ENCODE measurements at places on chromosomes 16 and 17.

GRCh38 chr16:13529193-13529982 lies 390.6 kb upstream of the ERCC4 start:
- DNase-seq, result no peak

GRCh38 chr16:986411-986810 lies 4.8 kb downstream of the SOX8 start:
- DNase-seq, result no peak

DNA sequence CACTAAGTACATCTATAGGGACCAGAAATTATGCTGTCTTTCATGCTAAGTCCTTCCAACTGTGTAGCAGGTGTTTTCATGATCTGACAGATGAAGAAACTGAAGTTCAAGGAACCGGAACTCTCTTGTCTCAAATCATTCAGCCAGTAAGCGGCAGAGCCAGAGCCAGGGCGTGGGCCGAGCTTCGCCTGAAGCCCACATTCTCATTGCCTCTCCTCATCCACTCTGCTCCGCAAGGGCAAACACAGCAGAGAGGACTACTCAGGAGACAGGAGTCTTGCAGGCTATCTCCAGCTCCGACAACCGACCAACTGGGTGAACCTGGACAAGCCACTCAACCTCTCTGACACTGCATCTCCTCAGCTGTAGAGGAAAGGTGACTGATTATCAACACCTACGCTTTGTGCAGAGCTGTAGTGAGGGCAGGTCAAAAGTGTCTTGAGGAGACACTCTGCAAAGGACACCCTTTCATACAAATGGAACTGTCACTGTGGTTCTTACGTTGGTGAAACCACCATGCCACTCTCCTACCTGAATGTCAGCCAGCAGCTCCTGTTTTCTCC lies 72.9 kb downstream of the CYTH1 start:
- no peak for DNase-seq

DNA sequence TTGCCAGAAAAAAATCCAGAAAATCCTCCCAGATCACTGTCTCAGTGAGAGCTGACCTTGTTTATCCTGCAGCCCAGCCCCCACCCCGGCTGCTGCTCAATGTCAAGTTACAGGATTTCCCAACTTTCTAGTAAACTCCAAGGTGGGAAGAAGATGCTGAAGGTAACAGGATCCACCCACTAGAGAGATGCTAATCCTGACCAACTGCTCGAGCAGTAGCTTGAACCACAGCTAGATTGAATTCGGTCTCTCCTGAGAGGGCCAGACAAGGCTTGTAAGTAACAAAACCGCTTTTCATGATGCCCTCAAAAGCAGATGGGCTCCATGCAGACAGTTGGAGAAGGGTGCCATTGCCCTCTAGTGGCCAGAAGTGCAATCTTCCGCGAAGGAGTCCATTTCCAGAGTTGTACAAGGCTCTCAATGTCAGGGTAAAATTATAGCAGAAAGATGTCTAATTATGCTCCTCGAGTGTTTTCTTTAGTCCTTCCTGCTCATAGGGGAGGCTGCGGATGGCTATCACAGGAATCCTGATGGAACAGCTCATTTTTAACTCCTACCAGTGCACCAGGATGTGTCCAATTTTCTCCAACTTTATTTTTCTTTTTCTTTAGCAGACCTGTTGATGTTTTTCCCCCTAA lies 3.9 kb downstream of the CDH11 start:
- DNase-seq, result peak; percentile 2

DNA sequence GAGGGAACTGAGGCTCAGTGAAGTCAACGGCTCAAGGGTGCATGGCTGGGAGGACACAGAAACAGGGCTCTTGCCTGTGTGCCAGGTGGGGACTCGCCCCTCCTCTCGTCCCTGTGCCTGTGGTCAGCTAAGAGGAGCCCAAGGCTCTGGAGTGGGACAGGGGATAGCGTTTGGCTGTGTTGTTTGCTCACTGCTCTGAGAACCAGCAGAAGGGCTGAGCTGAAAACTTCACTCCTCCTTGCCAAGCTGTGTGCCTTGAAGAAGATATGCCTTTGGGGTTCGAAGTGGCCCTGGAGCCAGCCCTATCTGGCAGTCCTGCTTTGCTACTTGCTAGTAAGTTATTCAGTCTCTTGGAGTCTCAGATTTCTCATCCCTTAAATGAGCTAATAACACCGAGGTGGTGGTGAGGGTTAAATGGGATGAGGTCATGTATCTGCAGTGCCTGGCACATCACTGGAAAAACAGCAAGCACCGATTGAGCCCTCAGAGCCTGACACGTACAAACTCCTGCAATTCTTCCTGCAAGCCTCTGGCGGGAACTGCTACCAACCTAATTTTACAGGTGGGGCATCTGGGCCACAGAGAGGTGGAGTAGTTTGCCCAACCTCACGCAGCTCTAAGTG lies 17.7 kb downstream of the FOXL1 start:
- no peak for DNase-seq

GRCh38 chr16:85568519-85568918 lies 44.6 kb upstream of the GSE1 start:
- DNase-seq, result no peak

- DNase-seq, result no peak
These were observed 51.1 kb upstream of the LGALS9 start for GRCh38 chr17:27579897-27580321.

DNA sequence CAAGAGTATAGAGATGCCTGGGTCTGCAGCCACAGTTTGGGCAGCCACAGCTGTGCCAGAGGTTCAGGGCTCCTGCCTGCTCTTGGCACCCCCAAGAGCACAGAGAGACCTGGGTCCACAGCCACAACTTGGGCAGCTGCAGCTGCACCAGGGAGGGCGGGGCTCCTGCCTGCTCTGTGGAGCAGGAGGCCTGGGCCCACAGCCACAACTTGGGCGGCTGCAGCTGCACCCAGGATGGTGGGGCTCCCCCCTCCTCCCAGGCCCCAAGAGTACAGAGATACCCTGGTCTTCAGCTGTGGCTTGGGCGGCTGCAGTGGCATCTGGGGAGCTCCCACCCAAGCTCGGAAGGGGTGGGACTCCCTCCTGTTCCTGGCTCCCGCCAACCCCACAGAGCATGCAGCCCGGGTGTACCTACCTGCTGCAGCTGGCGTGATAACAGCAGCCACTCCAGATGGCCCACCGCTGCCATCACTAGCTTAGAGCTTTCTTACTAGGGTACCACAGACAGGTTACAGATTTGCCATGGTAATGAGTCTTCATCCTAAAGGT lies 72.7 kb downstream of the PHKB start:
- DNase-seq, result no peak

- peak; percentile 44 for DNase-seq
These were observed 348.3 kb downstream of the CPPED1 start for GRCh38 chr16:12455287-12455798.

- peak; percentile 8 for DNase-seq
These were observed 28.1 kb upstream of the NOL11 start for GRCh38 chr17:67689534-67690177.
